ENCODE measurements at places on chromosomes 5 and 9.

DNA sequence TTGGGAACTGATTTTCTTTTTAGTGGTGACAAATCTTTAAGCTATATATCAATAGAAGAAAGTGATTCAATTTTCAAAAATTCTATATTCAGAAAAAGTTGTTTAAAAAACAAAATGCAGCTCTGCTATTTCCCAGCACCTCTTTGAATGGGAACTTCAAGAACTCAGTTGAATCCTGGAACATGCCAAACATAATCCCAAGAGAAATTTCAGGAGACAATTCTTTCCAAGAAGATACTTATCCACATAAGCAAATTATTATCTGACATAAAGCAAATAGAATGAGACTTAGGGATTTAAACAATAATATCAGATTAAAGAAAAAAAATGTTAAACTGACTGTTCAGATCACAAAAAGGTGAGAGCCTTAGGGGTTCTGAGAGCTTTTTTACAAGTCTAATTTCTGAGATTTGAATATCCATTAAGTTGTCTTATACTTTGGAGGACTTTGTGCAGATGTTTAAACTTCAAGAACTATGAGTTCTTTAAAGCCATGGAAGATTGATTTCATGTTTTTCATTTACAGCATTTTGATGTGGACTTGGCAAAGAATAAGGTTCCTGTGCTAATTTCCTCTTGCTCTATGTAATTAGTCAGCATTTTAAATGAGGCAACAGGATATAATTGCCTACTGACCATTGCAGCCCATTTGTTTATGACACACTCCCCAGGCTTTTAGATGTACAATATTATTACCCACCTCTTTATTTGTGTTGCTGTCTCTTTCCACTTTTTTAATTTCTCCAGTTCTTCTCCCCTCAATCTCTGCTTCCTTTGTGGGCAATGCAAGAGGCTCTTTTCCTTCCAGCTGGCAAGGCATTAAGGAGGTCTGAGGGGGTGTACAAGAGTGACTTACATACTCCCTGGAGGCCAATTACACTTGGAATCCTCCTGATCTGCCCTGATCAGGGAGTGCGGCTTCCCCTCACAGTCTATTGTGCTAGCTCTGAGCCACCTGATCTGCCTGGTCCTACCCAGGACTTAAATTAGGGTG is 419.1 kb downstream of the NR2F1-AS1 start:
- no peak for DNase-seq

GRCh38 chr5:82388181-82388580 is 110.0 kb upstream of the RPS23 start:
- no peak for DNase-seq

GRCh38 chr9:99966716-99967115 is 60.3 kb downstream of the STX17 start:
- DNase-seq: no peak

- DNase-seq: no peak
Observed at GRCh38 chr5:176540476-176540899, 3.3 kb upstream of the RNF44 start.

DNA sequence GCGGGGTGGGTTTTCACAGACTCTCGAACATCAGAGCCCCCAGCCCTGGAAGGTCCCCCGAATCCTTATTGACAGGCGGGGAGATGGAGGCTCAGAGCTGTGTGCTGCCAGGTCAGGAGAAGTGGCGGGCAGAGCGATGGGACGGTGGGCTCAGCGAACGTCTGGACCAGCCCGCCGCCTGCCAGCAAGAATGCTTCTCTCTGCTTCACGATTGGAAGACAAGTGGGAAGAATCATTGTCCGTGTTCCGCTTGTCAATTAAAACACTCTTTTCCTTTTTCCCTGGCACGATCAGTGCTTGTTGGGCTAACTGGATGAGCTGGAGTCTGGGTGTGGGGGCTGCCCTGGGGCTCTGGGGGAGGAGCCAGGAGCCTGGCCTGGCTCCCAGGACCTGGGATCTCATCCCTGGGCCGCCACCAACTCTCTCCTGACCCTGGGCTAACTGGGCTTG is 1.6 kb downstream of the COL5A1 start:
- DNase-seq: no peak

DNA sequence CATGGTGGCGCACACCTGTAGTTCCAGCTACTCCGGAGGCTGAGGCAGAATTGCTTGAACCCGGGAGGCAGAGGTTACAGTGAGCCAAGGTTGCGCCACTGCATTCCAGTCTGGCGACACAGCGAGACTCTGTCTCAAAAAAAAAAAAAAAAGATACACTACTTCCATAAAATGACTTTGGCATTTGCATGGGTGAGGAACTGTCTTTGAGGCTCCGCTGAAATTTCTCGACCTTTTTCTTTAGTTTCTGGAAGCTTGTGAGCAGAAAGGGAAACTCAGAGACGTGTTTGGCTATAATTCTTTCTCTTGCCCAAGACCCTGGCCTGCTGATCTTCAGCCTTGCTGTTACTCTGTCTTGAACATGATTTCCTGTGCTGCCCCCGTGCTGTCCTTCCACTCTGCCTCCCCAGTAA is 37.3 kb downstream of the SPIN1 start:
- no peak for DNase-seq

GRCh38 chr9:13665418-13666066 is 386.1 kb upstream of the MPDZ start:
- DNase-seq: no peak

GRCh38 chr9:107693625-107694326 is 204.2 kb upstream of the KLF4 start:
- no peak for DNase-seq
